SIG-M5 (cell line): ENCODE measurements at places on chromosomes 5 and 9.

GRCh38 chr5:113495422-113495841 is 7.2 kb upstream of the MCC start:
- no peak for DNase-seq

GRCh38 chr5:102865171-102865509 is 110.0 kb downstream of the PAM start:
- DNase-seq, result no peak

DNA sequence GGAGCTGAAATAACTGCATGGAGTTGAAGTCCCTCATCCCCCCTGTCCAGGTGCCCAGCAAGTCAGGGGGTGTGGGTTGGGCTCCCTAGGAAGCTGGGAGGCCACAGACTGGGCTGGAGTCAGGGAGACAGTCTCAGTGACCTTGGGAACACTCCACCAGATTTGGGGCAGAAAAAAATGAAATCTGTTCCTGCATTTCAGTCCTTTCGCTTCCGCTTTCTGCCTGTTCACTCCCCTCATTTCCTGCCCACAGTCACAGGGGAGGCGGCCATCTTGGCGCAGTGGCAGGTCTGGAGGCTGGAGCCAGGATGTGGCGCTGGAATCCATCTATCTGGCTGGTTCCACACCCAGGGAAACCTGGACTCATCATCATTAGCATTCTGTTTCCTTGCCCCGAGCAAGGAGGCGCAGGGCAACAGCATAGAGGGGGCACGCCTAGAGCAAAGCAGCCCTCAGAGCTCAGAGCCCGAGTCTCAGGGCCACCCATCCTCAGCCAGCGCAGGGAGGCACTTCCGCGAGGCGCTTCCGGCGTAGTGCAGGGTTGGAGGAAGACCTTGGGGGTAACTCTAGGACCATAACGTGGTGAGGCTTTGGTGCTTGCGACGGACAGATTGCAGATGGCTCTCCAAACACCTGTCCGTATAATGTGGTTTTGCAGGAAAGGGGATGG is 86.2 kb upstream of the HSPA9 start:
- DNase-seq, result peak; percentile 29

DNA sequence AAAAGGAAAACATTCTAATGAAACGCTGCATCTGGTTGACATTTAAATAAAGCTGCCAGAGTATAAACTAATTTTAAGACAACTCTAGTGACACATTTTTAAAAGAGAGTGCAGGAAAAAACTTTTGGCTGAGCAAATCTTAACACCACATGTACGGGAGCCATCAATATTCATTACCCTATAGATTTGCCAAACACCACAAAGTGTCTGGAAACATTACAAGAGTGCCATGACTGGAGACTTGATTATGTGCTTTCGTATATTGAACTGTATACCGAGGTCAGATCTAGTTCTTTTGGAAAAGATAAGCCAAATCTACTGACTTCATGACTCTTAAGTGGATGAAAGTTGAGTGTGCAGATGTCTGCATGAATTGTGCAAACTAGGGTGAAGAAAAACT is 10.6 kb upstream of the DMRT2 start:
- no peak for DNase-seq

- no peak for DNase-seq
These were observed 107.3 kb upstream of the SPIN1 start for GRCh38 chr9:88280816-88281382.

GRCh38 chr5:134258896-134259295 is 33.0 kb upstream of the PPP2CA start:
- no peak for DNase-seq

DNA sequence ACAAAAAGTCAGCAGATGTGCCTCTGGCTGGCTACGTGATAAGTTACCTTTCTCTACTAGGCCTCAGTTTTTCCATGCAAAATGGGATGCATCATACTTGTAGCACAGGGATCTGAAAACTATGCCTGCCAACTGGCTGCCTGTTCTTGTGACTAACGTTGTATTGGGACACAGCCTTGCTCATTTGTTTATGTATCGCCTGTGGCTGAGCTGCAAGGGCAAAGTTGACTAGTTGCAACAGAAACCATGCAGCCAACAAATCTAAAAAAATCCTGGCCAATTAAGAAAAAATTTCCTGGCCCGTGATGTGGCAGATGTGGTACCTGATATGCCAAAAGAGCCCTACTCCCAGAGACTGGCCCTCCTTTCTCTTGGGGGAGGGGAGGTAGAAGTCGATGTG is 131.3 kb downstream of the SEC61B start:
- no peak for DNase-seq

GRCh38 chr9:133171161-133171961 is 7.6 kb upstream of the GBGT1 start:
- no peak for DNase-seq

DNA sequence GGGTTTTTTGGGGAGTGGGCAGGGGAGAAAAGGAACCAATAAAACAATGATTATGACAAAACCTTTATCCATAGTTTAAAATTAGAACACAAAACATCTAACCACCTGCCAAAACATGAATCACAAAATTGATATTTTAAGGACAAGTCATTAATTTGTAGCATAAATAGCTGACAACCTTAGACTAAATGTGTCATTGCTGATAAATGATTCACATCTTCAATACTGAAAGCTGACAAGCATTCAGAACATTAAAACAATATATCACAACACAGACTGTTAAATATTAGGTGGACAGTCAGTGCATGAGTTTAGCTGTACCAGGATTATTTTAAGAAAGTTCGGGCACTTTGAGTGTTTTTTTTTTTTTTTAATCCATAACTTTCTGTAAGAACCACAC is 71.5 kb downstream of the NR3C1 start:
- DNase-seq, result no peak

DNA sequence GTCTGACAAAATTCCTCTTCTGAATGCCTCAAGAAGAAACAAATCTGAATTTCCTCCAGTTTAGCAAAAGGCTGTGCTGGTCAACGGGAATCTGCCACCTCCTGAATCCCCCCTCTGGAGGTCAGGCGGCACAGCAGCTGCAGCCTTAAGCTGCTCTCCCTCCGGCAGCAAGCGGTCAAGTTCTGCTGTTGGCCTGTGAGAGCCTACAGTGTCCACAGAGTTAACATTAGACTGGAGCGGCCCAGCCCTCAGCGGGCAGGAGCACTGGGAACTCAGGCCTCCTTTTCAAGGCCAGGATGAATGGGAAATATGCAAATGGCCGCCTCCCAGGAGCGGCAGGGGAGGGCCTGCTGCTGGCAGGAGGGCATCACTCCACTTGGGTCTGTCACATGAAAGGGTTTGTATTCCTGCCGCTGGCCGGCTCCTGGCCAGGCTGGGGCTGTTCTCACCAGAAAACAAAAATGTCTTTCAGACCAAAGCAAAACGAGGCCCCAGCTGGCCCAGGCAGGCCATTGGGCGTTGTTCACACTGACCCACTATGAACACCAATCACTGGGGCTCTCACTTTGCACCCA is 8.2 kb downstream of the ACSL6 start:
- DNase-seq, result no peak

DNA sequence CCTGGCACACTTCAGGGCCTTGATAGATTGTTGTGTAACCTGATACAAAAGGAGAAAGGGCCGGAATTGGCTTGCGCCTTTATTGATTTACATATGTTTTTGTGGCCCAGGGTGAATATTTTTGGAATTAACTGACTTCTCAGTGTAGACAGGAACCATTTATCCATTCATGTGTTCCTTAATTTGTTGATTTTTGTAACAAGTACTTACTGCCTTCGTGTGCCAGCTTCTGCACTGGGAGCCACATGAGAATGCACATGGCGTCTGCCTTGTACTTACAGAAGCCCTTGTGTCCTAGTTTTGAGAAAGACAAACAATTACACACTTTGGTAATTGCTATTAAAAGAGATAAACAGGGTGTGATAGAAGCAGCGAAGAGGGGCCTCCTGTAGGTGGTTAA is 26.4 kb downstream of the EHMT1 start:
- no peak for DNase-seq

- no peak for DNase-seq
These were observed 51.0 kb downstream of the ADAMTS2 start for GRCh38 chr5:179294131-179294780.

- DNase-seq, result no peak
These were observed 157.4 kb downstream of the MUSK start for GRCh38 chr9:110825950-110826349.

DNA sequence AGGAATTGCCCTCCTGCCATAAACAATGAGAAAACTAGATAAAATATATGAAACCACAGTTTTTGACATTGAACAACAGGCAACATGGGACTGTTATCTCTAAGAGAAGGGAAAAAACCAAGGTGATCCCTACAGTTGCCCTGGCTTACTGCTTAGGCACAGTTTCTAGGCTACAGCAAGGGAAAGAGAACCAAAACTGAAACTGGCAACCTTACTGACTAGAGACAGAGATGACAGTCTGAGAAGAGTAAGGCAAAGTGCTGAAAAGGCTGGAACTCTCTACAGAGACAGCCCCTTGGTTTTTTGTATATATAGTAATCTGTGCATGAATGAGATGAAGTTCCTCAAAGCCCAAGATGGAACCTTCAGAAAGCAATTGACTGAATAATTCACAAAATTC is 36.2 kb upstream of the REEP2 start:
- no peak for DNase-seq

- no peak for DNase-seq
These were observed 130.9 kb downstream of the SNCAIP start for GRCh38 chr5:122442938-122443337.

GRCh38 chr5:110544603-110545002 is 181.9 kb downstream of the TMEM232 start:
- no peak for DNase-seq

DNA sequence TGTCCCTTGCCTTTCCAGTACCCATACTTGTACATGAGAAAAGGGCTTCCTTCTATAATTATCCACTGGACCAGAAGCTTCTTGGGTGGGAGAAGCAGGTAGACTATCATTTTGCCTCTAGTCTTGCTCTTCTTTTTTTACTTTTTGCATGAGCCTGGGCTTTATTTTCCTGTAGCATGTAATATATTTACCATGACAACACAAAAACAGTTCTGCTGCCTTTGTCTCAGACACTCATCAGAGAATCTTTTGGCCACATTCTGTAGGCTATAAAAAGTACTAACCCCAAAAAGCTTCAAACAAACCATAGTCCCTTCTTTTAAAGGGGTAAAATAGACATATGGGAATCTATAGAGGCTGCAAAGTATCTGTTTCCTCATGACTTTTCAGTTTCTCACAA is 339.2 kb upstream of the PIK3R1 start:
- DNase-seq, result no peak

GRCh38 chr5:129496864-129497595 is 36.9 kb downstream of the ADAMTS19 start:
- no peak for DNase-seq

GRCh38 chr5:138824924-138825863 is 49.9 kb downstream of the LRRTM2 start:
- DNase-seq, result no peak

DNA sequence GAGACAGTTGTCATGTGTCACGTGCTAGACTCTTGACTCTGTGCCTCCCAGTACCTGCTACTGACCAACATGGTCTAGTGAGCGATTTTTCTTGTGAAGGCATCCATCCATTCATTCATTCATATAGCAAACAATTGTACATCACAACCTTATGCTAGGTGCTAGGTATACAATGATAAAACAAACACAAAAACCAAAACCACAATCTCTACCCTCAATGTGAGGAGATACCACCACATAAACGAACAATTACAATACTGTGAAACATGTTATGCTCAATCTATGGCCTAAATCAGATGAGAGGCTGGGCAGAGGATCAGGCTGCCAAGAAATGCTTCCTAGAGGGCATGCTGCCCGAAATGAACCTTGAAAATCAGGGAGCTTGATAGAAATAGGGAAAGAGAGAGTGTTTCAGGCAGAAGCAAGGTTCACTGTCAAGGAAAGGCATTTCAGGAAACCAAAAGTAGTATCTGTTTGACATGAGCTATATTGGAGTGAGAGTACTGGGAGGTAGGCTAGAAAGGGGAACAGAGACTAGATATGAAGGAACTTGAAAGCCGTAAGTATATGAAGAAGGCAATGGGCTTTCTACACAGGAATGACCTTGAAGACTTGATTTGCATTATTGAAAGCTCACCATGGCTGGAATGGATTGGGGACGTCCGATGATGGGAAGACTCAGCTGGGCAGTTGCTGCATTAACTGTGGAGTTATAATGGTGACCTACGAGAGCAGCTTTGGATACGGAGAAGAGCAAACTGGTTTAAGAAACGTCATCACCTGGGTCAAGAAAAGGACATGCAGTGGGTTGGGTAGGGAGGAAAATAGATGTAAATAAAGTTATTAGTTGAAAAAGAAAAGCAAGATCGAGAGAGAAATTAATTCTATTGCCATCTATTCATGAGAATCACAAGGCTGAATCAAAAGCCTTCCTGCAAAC is 90.1 kb downstream of the THBS4 start:
- DNase-seq, result peak; percentile 69

DNA sequence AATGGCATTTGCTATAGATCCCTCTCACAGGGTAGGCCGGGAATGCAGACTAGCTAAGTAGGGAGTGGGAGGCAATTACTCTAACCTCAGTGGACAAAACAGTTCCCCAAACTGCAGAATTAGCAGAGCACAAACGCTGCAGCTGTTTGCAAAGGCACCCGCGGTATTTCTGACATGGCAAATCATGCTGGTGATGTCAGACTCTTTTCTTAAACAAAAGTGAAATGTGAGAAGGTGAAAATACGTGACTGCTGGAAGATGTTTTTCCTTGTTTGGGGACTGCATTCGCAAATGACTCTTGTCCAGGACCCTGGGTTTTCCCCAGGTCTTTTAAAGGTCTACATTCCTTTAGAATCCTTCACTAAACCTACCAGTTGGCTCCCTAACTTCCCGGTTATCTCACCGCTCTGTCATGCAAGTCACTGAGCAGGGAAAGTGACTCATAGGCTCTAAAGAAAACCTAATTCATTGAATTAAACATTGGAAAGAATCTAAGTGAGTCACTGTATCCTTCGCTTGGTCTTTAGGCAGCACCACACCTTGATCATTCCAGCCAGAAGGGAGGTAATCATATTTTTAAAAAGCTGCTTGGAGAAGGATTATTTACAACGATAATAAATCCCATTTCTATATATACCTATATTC is 91.5 kb upstream of the DNAH5 start:
- no peak for DNase-seq

DNA sequence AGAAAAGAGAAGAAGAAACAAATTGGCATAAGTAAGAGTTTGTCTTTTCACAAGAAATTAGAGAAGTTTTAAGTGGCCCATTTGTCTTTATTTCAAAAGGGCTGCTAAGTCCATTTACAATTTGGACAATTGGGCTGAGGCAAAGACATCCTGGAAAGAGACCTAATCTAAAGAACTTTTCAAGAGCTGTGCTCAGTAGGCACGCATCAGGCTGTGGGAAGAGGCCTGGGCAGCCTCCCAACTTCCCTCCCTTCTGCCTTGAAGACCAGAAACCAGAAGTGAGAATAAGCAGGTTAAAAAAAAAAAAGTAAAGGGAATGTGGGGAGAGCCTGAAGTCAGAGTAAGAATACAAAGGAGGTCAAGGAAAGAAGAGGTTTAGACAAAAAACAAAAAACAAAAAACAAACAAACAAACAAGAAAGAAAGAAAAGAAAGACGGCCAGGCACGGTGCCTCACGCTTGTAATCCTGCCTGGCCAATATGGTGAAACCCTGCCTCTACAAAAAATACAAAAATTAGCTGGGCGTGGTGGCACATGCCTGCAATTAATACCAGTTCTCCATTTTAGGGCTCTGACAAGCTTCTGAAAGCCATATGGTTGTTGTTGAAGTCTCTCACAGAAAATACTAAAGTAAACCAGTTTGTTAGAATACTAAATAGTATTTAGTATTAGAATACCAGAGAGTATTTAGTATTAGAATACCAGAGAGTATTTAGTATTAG is 48.0 kb upstream of the CEP78 start:
- DNase-seq, result no peak
